ENCODE measurements at places on chromosomes 3 and 15. TPM values are rescaled to one million over a fixed set of nuclear protein-coding genes. Genes with fewer than 3 reads are reported as not detected.

Gene C3orf62
- 2.1 TPM for total RNA-seq

DNA sequence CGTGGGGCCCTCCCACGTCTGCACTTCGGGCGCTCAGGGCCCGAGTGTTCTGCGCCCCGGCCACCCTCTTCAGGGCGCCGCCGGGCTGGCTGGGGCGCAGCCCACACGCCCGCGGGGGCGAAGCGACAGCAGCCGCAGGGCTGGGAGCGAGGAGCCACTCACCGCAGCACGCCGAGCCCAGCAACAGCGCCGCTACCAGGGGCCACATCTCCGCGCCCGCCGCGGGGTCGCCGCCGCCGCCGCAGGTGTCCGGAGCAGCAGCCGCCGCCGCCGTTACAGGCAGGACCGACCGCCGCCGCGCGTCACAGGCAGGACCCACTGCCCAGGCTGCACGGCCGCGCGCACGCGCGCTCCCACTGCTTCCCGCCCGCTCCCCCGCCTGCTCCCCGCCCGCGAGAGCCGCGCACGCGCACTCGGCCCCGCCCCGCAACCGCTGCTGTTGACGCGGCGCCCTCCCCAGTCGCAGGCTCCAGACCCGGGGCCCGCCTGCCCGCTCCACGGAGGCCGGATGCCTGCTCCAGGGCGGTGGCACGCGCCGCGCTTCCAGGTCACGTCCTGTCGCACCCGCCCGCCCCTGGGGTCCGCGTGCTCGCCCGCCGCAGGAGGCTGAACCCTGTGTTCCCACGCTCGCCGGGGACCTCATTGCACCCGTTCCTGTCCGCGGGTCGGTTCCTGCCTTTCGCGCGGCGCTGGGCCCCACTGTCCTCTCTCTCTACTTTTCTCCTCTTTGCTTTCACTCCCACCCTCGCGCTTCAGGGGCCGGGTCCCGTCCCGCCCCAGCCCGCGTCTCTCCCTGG, at the start of gene CD47:
CD47 (minus strand) TSS at position 331 of the 797 bp plus-strand sequence; CDS start at position 208, 123 bp downstream.
- peak; percentile 86 for DNase-seq

DNA sequence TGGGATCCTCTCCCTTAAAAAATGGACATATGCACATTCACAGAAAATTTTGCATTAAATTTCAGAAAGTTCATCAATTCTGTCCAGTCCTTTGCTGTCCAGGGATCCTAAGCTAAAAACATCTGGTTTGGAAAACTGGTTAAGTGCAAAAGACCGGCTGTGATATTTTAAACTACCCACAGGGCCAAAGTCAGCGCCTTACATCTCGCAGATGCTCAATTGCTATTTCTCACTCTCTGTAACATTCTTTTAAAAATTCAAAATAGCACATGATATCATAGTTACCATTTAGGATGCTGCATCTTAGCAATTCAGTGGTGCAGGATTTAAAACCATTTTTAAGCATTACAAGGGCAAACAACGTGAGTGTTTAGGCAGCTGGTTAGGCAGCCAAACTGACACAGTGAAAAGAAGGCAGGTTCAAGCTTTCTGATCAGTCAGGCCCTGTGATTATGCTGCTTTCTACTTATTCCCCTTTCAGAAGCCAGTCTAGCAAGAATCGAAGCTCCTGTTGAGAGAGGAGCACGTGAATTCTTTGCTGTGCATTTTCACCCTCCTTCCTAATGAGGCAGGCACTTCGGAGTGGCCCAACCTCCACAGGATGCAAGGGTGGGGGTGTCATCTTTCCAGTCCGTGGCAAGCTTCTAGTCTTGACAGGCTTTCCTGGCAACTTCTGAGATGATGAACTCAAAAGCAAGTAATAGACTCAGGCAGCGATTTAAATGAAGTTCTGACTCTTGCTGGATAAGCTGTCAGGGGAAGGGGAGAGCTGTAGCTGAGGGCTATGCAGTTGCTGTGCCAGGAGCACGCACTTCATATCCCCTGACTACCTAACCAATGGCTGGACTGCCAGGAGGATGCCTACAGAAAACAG, 8.8 kb downstream of the PRICKLE2 start:
- no peak for DNase-seq

GRCh38 chr3:111967068-111967467, 11.8 kb upstream of the ABHD10 start:
- DNase-seq = peak; percentile 37

Gene ARNT2
- total RNA-seq = 39.4 TPM
